ENCODE measurements at places on chromosomes 13 and 19.

GRCh38 chr13:24716446-24716845 lies 36.2 kb downstream of the ATP12A start:
- DNase-seq = no peak

- DNase-seq = no peak
Measured at GRCh38 chr13:107088061-107088460, 520.1 kb upstream of the ARGLU1 start.

- no peak for DNase-seq
Measured at GRCh38 chr13:96671073-96671472, 323.2 kb downstream of the OXGR1 start.

DNA sequence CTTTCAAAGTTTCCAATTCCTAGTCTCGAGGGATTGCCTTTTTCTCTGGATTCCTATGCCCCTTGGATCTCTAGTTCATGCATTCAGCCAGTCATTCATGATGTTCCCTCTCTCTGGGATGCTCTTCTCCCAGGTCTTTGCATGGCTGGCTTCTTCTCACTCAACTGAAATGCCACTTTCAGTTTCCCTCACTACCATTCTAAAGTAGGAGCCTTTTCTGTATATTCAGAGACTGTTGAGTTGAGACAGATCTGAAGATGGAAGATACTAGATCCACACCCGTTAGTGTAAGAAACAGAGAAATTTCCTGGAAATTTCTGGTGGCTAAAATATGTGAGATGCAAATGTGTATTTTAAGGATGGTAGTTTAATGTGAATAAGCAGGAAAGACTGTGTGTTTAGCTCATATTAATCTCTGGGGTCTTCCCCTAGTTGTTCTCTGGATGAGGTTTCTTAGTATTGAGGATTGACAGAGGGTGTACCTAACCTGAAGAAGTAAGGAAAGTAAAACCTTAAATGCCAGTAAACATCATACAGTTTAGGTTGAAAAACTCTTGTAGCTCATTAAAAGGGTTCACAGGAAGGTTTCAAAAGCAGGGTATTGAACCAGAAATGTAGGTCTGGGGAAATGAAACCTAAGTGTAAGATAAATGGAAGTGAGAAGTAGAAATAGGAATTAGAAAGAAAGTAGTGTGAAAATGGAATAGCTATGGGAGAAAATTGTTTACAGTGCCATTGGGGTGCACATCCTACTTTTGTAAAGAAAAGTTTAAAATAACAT lies 331.3 kb downstream of the NDFIP2 start:
- DNase-seq = no peak

GRCh38 chr13:36051082-36051481 lies 80.1 kb downstream of the DCLK1 start:
- DNase-seq = no peak

- no peak for DNase-seq
Measured at GRCh38 chr19:8358948-8359347, 5.0 kb upstream of the ANGPTL4 start.

DNA sequence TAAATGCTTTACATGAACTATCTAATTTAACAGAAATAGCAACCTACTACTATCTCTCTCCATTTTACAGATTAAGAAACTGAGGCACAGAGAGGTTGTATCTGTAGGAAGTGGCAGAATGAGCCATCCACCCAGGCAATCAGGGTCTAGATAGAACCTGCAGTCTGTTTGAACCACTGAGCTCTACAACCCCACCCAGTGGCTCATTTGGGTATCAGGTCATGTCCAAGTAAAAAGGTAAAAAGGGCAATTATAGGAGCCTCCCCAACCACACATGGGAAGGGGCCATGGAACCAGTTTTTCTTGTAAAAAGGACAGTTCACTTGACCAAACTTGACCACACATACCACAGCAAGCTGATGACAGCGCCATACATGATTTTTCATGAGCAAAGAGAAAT lies 92.9 kb upstream of the SGCG start:
- no peak for DNase-seq

DNA sequence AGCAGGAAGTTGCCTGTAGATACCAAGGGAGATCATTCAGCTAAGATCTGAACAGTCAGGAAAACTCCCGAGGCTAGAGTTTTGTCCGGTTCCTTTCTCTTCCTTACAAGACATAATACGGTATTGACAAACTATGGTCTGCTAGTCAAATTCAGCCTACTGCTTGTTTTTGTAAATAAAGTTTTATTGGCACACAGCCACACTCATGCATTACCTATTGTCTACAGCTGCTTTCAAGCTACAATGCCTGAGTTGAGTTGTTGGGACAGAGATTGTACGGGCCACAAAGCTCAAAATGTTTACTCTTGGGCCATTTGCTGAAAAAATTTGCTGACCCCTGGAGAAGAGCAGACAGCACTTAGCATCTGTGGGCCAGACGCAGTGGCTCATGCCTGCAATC lies 2.5 kb downstream of the SLC1A6 start:
- no peak for DNase-seq

DNA sequence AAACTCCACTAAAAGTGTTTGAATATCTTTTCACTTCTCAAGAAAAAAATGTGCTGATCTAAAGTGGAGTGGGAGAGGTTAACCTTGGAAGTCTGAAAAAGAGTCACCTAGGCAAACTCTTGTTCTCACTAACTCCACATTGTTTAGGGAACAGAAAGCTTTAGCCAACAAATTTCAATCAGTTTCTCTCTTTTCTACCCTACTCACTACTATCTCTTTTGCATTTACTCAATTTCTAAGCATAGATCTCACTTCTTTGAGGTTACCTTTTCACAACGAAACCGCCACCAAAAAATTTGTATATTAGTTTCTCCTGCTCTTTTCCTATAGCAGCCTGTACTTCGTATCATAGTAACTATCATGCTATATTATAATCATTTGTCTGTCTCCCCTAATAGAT lies 6.3 kb downstream of the NHLRC3 start:
- no peak for DNase-seq

DNA sequence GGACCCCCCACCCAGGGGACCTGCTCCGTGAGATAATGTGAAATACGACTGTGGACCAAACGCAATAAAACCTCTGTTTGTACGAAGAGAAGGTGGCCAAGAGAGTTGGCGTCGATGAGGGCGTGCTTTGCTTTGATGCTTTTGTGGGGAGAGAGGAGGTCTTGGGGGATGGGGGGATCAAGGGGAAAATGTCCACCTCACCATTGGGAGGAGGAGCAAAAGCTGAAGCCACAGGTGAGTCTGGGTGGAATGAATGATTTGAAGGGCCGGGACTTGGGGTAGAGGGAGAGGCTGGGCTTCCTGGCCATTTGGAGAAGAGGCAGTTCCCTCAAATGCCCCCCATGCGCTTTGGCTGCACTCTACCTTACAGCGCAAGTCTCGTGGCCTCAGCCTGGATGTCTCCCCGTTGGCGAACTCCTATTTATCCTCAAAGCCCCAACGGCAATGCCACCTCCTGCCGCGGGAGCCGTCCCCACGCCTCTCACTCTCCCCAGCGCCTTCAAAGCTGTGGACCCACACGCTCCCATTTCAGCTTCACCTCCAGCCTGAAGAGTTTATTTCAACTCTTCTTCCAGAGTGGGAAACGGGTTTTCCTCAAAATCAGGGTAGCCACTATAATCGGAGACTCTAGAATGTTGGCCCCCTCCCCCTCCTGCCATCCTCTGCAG lies 795 bp upstream of the ABCA7 start:
- peak; percentile 21 for DNase-seq

DNA sequence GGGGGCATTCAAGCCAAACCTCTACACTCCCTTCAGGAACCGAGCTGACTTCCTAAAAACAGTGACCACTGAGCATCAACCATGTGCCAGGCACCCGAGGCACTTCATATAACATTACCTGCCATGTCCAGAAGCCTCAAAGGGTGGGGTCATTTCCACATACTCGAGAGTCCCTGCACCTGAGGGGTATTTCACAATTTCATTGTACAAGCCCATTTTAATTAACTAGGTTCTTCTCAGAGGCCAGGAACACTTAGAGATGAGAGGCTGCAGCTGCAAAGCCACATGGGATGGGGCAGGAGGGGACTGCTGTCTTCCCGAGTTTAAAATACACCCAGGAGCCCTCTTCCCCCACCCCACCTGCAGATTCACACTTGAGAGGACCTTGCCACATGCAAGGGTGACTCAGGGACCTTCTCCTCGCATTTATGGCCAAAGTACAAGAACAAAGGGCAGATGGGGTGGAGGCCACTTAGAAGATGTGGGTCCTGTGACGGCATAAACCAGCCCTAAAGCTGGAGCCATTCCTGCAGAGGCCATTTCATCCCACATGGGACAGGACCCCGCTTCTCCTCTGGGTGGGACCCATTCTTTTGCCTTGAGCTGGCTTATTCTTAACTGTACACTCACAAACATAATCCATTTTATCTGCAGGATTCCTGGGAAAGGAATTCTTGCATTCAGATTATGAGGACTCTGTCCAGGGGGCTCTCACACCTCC lies 43.9 kb downstream of the RAB20 start:
- no peak for DNase-seq

DNA sequence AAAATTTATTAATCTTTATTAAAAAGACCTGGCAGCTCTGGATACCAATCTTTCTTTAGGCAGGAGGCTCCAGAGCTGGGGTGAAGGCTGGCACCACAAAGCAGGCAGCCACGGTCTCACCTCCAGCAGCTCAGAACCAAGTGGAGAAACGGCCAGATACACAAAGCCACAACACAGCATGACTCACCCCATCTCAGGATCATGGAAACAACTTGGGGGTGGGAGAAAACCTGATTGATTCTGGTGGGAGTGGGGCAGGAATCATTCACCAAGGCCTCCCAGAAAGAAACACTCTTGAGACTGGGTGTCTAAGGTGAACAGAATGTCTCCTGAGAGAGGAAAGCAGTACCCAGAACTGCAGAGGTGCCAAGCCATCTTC lies 64.2 kb downstream of the CRYL1 start:
- DNase-seq = no peak

GRCh38 chr13:53151336-53152056 lies 122.9 kb downstream of the OLFM4 start:
- DNase-seq = no peak

- no peak for DNase-seq
Measured at GRCh38 chr19:10418485-10419199, 1.7 kb upstream of the PDE4A start.

DNA sequence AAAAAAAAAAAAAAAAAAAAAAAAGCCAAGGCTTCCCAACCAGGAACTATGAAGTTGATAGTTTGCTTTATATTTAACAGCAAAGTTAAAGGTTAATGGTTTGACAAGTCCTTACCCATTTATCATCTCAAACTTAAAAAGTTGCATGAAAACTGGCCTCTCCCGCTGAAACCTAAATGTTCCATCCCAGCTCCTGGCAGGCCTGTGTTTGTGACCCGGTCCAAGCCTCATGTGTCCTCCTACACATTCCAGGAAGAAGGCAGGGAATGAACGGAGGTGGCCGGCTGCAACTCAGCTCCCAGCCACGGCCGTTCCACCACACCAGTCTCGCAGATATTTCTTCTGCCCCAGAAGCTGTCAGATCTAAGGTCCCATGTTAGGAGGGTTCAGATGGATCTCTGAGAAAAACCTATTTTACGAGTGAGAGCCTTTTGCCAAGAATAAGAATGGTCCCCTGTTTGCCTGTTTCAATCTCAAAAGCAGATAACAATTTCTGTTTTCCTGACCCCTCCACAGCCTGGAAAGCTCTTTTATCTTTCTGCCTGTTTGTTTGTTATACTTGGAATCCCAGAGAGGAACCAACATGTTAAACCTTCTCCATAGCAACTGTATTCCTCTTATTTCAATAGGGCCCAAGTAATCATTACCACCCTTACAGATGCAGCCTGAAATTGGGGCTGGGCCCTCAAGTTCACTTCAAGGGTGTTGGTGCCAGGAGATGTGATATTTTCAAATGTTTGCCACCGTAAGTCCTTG lies 56.5 kb downstream of the KCTD12 start:
- peak; percentile 59 for DNase-seq

- DNase-seq = no peak
Measured at GRCh38 chr13:95643571-95643935, 953 bp downstream of the DZIP1 start.

DNA sequence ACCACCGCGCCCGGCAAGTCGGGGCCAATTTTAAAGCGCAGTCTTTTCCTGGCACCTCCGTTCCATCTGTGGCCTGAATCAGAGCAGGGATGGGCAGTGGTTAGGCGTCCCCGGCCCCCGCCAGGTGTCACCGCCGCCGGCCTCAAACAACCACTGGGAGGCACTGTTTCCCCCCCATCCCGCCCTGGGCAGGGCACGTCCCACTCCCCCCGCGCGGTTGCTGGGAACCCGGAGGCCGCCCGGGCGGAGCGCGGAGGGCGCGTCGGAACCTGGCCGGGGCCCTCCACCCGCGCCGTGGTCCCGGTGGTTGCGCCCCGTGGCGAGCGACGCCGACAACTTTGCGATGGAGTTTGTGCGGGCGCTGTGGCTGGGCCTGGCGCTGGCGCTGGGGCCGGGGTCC lies at the start of gene GRIN3B:
TSS of gene GRIN3B (plus strand) at position 325 of the 400 bp plus-strand sequence. CDS start at position 344, 19 bp downstream.
- DNase-seq = peak; percentile 69

DNA sequence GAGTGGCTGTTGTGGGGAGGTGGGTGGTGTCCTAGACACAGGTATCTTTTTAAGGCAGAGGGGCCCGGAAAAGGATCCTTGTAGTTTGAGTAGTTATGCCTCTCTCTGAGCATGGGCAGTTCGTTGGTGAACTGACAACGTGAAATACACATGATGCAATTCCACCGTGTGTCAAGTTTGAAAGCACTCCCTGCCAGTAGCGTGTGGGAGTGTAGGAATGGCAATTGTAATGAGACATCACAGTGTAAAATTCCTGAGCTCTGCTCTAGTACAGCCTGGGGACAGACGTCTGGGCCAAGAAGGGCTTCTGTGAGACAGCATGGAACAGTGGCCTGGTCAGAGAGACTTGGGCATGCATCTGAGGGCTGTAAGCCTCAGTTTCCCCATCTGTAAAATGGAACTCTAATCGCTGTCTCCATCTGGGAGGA lies 10.4 kb upstream of the ASF1B start:
- no peak for DNase-seq

DNA sequence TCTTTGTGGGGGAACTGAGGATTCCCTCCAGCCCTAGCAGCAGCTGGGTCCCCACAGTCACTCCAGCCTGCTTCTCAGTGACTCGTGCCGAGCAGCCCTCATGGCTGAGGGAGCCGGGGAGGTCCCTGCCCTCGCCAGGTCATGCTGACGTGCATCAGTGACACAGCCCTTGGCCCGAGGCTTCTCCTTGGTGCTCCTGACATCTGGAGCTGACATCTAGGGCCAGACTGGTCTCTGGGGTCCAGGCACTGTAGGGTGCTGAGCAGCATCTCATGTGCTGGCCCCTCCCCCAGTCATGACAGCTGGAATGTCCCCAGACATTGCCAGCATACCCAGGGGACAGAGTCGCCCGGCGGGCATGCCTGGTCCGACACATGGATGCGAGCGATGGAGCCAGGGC lies 14.4 kb downstream of the COMP start:
- DNase-seq = no peak

GRCh38 chr13:32472194-32472621 lies 44.3 kb upstream of the N4BP2L1 start:
- DNase-seq = no peak

GRCh38 chr13:66576381-66576780 lies 653.8 kb downstream of the PCDH9 start:
- no peak for DNase-seq
